Left cardiac atrium (tissue), 4 donors: ENCODE measurements at places on chromosomes 2 and 18. TPM values are rescaled to one million over a fixed set of nuclear protein-coding genes. Genes with fewer than 3 reads are reported as not detected.

DNA sequence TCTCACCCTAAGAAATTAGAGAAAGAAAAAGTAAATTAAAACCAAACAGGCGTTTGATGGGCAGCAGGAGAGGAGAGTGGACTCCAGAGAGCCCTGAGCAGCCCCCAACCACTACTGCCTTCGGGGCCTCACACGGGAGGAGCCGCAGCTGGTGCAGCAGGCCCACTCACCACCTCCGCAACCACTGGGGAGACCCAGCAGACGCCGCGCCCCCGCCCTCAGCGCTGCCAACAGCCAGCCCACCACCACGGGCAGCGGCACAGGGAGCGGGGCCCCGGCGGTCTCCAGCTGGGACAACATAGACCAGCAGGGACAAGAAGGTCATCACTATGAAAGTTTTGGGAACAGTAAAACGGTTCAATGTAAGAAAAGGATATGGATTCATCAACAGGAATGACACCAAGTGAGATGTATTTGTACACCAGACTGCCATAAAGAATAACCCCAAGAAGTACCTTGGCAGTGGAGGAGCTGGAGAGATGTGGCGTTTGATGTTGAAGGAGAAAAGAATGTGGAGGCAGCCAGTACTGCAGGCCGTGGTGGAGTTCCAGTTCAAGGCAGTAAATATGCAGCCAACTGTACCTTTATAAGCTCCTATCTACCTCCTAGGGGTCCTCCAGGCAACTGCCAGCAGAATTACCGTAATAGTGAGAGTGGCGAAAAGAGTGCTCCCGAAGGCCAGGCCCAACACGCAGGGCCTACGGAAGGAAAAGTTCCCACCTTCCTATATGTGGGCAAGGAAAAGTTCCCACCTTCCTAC, 76.5 kb downstream of the OLA1 start:
- no peak for DNase-seq

DNA sequence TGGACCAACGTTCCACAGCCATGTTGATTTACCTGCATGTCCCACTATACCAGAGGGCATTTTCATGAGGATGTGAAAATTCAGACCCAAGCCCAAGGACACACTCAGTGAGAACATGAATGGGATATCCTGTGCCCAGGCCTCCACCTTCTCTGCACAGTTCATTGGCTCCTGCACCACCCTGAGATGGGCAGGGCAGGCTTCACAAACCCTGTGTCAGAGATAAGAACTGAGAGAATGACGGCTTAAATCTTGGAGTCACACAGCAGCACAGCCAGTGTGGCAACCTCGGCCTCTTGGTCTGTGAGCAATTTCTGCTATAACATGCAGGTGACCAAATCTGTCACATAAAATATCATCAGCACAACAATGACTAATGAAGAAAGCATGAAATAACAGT, 71.9 kb downstream of the UXS1 start:
- DNase-seq, result no peak

DNA sequence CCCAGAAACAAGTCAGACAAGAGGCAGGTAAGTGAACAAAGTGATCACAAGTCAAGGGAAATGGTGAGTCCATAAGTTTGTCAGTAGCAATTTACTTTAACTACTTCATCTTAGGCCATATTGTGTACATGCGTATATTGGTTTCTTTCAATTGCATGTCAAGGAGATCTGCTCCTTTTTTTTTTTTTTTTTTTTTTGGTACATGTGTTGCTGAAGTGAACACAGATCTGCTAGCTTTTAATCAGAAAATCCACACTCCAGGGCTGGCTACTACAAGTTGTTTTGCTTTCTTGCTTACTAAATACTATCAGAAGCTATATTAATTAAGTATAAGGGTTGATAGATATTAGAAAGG, 985.1 kb downstream of the TSN start:
- DNase-seq, result no peak

RAB27B gene
- total RNA-seq, result 0.16 TPM

DNA sequence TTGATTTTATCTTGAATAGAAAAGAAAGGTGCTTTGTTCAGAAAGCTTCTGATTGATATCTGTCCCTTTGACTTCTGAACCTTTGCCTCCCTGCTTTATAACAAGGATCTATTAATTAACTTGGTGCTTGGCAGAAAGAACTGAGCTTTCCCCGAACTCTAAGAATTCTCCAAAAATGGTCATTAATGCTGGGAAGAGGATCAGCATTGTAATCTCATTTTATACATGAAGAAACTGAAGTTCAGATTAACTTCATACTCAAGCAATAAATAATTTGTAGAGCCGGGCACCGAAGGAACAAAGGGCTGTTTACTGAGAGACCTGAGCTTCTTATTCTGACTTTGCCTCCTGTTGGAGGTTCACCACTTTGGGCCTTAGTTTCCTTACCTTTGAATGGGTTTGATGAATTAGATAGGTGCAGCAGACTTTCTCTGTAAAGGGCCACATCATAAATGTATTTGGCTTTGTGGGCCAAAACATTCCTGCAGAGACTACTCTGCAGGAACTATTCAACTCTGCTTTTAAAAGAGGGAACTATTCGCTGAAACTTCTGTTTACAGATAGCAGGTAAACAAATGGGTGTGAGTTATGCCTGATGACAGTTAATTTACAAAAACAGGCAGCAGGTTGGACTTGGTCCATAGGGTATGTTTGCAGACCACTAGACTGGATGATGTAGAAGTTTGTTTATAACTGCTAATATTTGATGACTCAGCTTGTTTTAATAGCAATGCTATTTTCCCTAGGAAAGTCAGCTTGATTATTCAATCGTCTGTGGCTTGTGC, 272.9 kb downstream of the TGIF1 start:
- no peak for DNase-seq
